ENCODE measurements at places on chromosomes 5 and 9.

GRCh38 chr5:111676466-111676865, 80.5 kb downstream of the NREP start:
- no peak for DNase-seq

GRCh38 chr9:82419696-82420486, 431.3 kb downstream of the SPATA31D1 start:
- DNase-seq, result no peak

- DNase-seq, result no peak
Measured at GRCh38 chr5:126020770-126021169, 402.4 kb upstream of the GRAMD2B start.

DNA sequence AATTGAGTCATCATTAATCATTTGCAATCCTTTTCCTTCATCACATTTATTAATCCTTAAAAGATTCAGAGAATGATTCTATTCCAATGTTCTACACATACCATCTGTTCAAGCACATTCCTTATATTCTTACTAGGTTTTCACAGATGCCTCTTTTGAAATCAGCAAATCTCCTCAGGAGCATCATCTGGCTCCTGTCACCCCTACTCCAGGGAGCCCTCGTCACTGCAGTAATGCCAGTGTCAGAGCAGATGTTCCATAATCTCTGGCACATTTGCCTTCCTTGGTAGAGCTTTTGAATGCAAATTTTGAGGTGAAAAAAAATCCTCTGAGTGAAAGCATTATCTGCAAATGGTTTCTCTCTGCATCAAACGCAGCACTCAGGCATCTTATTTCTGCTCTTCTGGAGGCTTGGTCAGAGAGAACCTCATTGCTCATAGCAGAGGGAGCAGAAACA, 7.6 kb upstream of the KCNV2 start:
- no peak for DNase-seq

DNA sequence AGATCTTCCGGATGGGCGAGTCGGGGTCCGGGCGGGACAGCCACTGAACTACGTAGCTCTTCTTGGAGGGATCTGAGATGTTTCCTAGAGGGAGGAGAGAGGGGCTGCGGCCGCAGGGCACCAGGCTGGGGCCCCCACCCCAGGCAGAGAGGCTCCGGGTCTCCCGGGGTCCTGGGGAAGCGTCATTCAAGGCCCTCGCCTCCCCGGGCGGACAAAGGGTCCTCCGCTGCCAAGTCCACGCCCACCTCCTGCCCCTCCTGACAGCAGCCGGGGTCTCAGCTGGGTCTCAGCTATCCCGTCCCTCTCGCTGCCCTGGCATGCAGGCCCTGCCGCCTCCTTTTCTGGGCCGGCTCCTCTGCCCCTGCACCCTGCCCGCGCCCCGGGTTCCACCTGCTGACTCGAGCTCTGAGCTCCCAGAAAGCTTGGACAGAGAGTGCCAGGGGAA, 61.5 kb downstream of the ZNF354C start:
- DNase-seq, result no peak

DNA sequence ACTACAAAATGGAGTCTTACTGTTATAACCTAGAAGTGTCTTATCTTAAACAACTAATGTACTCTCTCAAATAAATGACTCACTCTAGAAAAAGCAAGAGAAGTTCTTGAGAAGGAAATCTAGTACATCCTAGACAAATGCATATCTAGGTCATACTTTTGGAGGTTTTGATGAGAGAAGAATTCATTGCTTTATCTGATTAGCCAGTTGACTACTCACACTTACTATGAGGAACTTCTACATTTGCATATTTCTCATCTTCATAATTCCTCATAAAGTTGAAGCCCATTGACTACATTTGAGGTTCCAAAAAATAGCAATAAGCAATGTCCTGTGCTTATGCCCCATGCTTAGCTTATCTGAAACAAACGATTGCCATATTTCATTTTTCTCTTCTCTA, 2.8 kb downstream of the JAKMIP2 start:
- no peak for DNase-seq

GRCh38 chr9:34560599-34561214, 28.8 kb downstream of the CNTFR start:
- DNase-seq, result no peak

GRCh38 chr9:135066291-135066690, 21.2 kb upstream of the OLFM1 start:
- no peak for DNase-seq
